ENCODE measurements at places on chromosomes 7 and 10. TPM values are rescaled to one million over a fixed set of nuclear protein-coding genes. Genes with fewer than 3 reads are reported as not detected.

Gene MOSPD3
- total RNA-seq = 24.4 TPM

- H3K27ac ChIP-seq = no peak overlapping the region
- H3K4me1 ChIP-seq = peaks cover 5% of the 10 kb centered on the region
- no peaks in the 10 kb centered on the region for H3K27me3 ChIP-seq
- no peaks in the 10 kb centered on the region for H3K36me3 ChIP-seq
Observed at GRCh38 chr7:15628876-15629275, 57.6 kb downstream of the MEOX2 start.

Gene ALOX5
- not detected for total RNA-seq

- no peak overlapping the region for H3K27ac ChIP-seq
- H3K36me3 ChIP-seq = no peaks in the 10 kb centered on the region
- H3K4me1 ChIP-seq = no peaks in the 10 kb centered on the region
- no peak for DNase-seq
Observed at GRCh38 chr10:127221281-127221680, 24.9 kb upstream of the INSYN2A start.

DNA sequence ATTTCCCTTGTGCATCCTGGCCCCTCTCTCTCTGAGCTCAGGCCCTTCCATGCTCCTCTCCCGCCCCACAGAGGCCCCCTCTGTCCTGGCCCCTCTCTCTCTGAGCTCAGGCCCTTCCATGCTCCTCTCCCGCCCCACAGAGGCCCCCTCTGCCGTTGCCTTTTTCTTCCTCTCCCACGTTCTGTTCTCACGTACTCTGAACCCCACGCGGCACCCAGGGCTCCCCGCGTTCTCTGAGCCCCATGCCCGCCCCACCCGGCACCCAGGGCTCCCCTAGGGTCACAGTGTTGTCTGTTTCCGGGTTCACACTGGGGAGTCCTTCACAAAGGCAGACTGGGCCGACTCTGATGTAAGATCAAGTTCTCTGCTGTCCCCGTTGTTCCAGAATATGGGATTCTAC is 336.8 kb downstream of the DNAJB6 start:
- no peaks in the 10 kb centered on the region for H3K27me3 ChIP-seq
- H3K36me3 ChIP-seq = no peaks in the 10 kb centered on the region
- H3K4me3 ChIP-seq = no peak overlapping the region
- H3K27ac ChIP-seq = no peak overlapping the region

DNA sequence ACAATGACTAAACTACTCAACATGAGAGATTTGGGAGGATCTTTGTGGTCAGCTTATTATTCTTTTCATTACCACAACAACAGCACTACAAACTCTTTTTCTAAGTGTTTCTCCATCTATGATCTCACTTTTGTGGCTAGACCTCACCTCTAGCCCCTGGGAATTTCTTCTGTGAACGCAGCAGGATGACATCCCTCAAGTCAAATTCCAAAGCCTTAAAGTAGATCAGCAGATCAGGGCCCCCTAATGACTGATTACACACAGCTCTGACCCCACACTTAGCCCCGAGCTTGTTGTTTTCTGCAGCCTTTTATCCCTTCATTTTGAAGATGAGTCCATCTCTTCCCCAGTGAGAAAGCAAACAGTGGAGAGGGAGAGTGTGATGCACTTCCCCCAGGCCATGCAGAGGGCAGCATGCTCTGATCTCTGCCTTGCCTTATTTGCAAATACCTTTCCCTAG is 27.3 kb downstream of the TFAM start:
- DNase-seq = no peak
- H3K36me3 ChIP-seq = no peaks in the 10 kb centered on the region
- H3K4me3 ChIP-seq = no peak overlapping the region
- no peaks in the 10 kb centered on the region for H3K27me3 ChIP-seq
- no peaks in the 10 kb centered on the region for H3K4me1 ChIP-seq
- no peak overlapping the region for H3K27ac ChIP-seq

- H3K36me3 ChIP-seq = peaks cover 2% of the 10 kb centered on the region
- DNase-seq = no peak
- H3K4me1 ChIP-seq = no peaks in the 10 kb centered on the region
- no peaks in the 10 kb centered on the region for H3K27me3 ChIP-seq
Observed at GRCh38 chr7:92034116-92034515, 93.5 kb downstream of the AKAP9 start.

DNA sequence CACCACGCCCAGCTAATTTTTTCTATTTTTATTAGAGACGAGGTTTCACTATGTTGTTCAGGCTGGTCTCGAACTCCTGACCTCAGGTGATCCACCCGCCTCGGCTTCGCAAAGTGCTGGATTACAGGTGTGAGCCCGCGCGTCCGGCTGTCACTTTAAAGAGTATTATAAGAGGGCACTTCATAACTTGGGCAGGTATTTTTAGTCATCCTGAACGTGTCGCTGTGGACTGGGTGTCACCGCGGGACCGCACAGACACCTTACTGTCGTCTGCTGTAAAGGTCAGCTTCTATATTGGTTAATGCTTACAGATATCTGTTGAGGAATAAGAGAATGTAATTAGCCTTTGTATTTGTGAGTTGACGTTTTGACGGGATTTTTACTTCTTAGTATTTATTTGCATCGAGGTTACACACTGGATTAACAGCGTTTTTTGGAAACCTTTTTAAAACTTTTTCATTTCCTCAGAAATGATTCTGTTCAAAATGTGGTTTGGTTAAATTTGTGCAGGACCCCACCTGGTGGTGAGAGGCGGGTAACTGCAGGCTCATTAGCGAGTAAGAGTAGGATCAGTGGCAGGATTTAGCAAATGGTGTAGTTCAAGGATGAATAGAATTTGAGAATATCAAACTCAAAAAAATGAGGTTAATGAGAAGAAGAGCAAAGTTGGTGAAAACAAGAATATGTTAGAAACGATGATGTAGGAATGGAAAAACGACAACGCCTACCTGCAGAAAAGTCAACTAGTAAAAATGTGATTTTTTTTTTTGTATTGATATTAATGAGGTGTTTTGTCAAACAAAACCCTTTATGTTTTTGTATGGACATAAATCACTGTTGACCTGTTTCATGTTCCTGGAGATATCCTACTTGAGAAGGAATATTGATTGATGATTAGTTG is 3.2 kb downstream of the DNAJB6 start:
- H3K27me3 ChIP-seq = no peaks in the 10 kb centered on the region
- H3K4me1 ChIP-seq = peaks cover 19% of the 10 kb centered on the region
- H3K4me3 ChIP-seq = no peak overlapping the region
- no peak overlapping the region for H3K27ac ChIP-seq

Gene PAX4
- not detected for total RNA-seq

GRCh38 chr10:79203833-79204232 is 135.1 kb downstream of the ZMIZ1 start:
- H3K4me3 ChIP-seq = no peak overlapping the region
- peaks cover 42% of the 10 kb centered on the region for H3K36me3 ChIP-seq
- H3K27me3 ChIP-seq = no peaks in the 10 kb centered on the region
- no peak overlapping the region for H3K27ac ChIP-seq

Gene ZNF511
- total RNA-seq = 37.9 TPM

- DNase-seq = no peak
- no peaks in the 10 kb centered on the region for H3K27me3 ChIP-seq
- H3K4me1 ChIP-seq = no peaks in the 10 kb centered on the region
- peaks cover 26% of the 10 kb centered on the region for H3K36me3 ChIP-seq
- no peak overlapping the region for H3K4me3 ChIP-seq
Observed at GRCh38 chr10:6211671-6212635, 9.2 kb downstream of the PFKFB3 start.

GRCh38 chr7:45586542-45587520 is 12.7 kb downstream of the ADCY1 start:
- DNase-seq = no peak
- peaks cover 2% of the 10 kb centered on the region for H3K27me3 ChIP-seq
- H3K27ac ChIP-seq = no peak overlapping the region
- H3K4me3 ChIP-seq = no peak overlapping the region
